ENCODE measurements at places on chromosomes 3 and 15.

DNA sequence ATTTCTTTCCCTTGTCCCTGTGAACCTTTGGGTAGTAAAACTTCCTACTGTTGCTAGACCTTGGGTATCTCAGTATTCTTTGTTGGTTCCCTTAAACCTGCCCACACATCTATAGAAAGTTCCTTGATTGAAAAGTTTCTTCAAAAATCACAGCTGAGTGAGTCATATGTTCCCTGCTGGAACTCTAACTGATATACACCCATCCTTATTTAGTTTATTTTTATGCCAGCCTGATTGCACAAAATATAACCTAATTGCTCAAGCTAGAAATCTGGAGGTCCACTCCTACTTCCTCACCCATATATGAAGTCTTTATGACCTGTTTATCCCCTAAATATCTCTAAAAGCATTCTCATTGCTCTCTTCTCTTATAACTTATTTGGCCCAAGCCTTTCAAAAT lies 13.7 kb upstream of the GJD2 start:
- no peak for DNase-seq

DNA sequence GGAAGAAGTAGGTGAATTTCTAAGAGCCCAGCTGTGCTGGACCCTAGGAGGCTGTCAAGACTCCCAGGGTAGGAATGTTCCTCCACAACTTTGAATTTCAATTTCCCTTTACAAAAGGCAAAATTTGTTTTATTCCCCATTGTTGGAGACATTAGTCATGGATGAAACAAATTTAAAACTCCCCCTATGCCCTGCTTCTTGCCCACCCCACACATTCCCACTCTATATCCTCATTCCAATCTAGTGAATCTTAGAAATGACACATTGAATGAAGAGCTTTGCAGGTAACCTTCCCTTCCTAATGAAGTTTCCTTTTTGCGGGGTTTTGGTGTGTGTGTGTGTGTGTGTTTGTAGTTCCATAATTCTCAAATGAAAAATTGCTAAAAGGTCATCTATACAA lies 72.6 kb downstream of the CCNL1 start:
- DNase-seq: no peak

GRCh38 chr15:49248291-49248690 lies 78.2 kb downstream of the GALK2 start:
- DNase-seq: no peak

GRCh38 chr3:32261545-32261944 lies 23.1 kb downstream of the CMTM8 start:
- no peak for DNase-seq

Data from fibroblast of the aortic adventitia (primary cell).